ENCODE measurements at places on chromosomes 13 and 19.

GRCh38 chr13:39748961-39749360, 93.5 kb downstream of the COG6 start:
- no peak for DNase-seq

DNA sequence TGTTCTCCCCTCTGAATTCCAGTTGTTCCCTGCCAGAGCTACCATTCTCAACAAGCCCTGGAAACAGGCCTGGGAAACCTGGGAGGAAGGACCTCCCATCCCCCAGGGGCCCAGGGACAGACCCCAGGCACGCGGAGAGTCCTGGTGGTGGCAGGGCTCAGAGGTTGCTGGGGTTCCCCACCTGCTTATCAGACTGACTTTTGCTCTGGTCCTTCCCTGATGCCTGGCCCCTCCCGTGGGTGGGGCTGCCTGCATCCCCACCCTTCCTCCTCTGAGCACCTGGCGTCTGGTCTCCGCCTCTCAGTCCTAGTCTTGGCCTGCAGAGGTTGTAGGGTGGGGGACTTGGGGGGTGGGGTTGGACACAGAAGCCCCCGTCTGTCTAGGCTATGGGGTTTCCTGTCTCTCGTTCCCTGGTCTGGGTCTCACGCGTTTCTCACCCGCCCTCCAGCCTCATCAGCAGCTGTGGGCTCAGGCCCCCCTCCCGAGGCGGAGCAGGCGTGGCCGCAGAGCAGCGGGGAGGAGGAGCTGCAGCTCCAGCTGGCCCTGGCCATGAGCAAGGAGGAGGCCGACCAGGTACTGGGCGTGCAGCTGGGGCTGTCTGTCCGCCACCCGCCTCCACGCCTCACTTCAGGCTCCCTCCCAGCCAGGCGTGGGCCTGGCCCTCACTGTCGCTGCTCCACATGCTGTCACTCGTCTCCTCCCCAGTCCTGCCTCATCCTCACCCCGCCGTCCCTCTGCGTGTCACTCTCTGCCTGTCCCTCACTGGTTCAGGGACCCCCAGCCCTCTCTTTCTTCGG, 13.6 kb downstream of the EPN1 start:
- peak; percentile 77 for DNase-seq

DNA sequence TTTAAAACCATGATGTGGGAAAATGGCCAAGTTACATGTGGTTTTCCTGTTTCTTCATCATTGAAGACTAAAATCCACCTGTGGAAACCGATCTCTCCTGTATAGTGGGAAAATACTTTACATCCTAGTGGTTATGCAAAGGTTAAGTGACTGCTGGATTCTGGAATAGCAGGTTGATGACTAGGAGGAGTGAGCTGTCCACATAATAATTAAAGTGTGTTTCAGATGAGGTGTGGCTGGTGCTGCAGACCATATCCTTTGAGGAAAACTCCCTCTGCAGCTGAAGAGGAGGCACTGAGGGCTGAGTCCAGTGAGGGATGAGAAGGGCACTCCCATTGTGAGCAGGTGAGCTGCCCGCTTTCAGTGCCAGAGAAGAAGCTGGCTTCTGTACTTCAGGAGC, 43.2 kb downstream of the DCLK1 start:
- DNase-seq, result no peak

DNA sequence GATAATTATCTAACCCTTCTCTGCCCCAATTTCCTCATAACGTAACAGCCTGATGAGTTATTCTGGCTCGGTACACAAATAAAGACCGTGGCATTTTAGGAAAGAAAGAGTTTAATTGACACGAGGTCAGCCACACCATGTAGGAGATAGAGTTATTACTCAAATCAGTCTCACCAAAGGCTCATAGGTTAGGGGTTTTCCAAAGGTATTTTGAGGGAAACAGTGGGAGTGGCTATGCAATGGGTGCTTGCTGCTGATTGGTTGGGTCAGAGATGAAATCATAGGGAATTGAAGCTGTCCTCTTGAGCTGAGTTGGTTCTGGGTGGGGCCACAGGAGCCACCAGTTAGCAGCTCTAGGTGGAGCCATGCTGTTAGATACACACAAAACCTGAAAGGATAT, 137.5 kb downstream of the FREM2 start:
- no peak for DNase-seq

DNA sequence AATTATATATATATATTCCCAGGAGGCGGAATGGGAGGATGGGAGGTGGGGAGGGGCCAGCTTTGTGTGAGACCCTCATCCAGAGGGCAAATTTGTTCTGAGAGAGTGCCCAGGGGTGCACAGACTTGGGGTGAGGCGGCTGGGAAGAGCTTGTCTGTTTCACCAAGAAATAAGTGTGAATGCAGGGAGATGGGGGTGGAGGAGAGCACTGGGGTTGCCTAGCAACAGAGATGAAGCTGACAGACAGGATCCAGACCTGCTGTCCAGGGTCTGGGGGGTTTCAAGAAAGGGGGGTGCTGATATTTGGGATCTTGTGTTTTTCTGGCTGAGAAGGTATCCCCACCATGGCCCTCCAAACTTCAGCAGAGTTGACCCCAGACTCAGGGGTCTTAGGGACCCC, 18.6 kb upstream of the TNFAIP8L1 start:
- DNase-seq, result peak; percentile 34

DNA sequence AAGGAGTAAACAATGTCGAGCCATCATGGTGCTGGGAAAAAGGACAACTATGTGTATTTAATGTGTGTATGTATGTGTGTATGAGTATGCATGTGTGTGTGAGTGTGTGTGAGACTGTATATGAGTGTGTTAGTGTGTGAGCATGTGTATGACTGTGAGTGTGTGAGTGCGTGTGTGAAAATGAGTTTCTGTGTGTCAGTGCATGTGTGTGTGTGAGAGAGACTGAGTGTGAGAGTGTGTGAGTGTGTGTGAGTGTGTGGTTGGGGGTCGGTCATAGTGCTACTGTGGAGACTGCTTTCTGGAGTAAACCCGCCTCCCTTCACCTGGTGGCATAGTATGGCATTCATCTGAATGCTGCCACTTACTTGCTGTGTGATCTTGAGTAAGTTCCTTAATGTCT, 567.4 kb downstream of the FGF9 start:
- DNase-seq, result no peak

- DNase-seq, result no peak
Observed at GRCh38 chr13:31919971-31920726, 111.4 kb upstream of the FRY start.

DNA sequence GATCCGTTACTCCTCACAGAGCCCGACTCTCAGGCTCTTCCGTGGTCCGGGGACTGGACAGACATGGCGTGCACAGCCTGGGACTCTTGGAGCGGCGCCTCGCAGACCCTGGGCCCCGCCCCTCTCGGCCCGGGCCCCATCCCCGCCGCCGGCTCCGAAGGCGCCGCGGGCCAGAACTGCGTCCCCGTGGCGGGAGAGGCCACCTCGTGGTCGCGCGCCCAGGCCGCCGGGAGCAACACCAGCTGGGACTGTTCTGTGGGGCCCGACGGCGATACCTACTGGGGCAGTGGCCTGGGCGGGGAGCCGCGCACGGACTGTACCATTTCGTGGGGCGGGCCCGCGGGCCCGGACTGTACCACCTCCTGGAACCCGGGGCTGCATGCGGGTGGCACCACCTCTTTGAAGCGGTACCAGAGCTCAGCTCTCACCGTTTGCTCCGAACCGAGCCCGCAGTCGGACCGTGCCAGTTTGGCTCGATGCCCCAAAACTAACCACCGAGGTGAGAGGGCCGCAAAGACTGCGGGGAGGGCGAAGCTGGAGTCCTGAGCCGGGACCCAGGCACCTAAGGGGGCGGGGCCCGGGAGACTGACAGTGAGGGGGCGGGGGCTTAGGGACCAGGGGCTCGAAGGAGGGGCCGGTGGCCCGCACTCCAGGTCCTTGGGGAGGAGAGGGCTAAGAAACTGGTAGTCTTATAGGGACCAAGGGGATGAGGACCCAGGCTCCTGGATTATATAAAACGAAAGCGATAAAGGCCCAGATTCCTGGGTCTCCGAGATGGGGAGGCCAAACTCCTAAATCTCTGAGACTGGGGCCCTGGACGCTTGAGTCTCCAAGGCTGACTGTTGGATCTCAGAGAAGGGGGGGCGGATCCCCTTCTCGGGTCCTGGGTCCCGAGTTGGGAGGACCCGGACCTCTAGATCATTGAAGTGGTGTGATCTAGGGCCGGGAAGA, 2.0 kb downstream of the ETV2 start:
- peak; percentile 90 for DNase-seq

GRCh38 chr13:24272452-24273161, 36.8 kb upstream of the C1QTNF9 start:
- DNase-seq, result no peak

DNA sequence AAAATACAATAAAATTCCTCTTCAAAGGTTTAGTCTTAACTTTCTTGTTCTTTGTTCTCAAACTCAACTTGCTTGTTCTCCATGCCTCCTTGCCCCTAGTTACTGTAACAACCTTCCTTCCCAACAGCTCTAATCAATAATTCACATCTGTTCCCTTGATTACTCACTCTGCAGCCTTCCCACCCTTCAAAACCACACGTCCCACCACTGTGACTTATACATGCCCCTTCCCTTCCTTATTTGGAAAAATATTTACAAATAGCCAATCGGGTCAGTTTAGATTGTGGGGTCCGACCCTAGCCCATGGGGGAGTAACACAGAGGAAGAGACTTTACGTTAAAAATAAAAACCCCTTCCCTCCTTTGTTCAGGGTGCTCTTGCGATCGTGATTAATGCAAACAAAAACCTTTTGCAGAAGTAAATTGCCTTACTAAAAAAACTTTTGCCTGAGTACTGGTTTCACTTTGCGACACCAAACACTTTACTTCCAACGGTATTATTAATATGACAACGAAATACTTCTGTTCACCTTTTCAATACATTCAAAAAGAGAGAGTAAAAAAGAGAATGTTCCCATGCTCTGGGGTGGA, 512 bp upstream of the ZNF93 start:
- DNase-seq, result no peak

- no peak for DNase-seq
Observed at GRCh38 chr19:57192077-57192420, 749 bp downstream of the ZNF264 start.

- no peak for DNase-seq
Observed at GRCh38 chr19:30425885-30426838, 54.0 kb downstream of the ZNF536 start.

DNA sequence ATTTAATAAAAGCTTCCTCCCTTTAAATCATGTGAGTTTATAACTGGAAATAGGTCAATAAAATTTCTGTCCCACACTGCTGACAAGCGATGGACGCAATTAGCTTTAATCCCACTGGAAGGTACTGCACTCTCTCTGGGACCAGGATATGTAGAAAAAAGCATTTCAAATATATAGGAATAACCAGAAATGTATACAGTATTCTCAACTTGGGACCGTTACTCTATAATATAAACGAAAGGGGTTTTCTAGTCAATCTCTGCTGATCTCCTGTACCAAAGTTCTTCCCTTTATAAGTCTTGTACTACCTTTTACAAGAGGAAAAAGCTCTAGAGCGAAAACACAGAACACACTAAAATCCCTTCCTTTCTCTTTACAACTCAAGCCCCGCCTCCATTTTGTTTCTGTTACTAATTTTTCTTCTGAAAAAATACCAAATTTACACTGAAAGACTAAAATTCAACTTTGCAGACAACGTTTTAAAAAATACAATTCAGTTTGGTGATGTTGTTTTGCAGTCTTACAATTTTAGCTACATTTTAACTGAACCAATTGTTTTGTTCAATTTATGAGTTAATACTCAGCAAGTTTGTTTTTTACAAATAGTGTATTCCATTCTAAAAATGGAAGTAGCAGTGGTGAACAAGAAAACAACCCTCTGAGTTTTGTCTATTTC, 1.7 kb upstream of the USPL1 start:
- no peak for DNase-seq

Measured in BE2C (cell line).